ENCODE measurements at places on chromosomes 7 and 10.

DNA sequence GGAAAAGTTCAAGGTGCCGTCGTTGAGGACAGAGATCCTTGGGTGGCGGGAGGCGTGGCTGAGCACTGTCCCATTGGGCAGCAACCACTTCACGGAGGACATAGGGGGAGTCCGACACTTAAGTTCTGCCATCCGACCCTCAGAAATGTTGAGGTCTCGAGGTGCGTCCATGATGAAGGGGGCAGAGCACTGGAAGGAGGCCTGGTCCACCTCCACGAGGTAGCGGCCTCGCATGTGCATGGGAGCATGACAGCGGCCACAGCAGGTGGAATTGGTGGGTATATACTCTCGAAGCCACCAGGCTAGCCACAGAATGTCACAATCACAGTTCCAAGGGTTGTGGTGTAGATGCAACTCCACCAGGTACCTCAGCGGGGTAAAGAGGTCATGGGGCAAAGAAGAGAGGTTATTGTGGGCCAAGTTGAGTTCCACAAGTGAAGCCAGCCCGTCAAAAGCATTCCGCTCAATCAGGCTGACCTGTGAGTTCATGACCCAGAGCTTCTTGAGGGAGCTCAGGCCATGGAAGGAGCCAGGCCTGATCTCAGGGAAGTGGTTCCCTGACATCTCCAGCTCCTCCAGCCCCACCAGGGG lies 1.7 kb downstream of the LRRC4 start:
- DNase-seq: no peak

- DNase-seq: peak; percentile 15
Measured at GRCh38 chr7:28958235-28958979, at the start of gene TRIL. Gene TRIL (minus strand): TSS chr7:28958330. CDS start chr7:28958046, 284 bp downstream.

- DNase-seq: no peak
Measured at GRCh38 chr7:131586259-131586658, 29.8 kb upstream of the PODXL start.

DNA sequence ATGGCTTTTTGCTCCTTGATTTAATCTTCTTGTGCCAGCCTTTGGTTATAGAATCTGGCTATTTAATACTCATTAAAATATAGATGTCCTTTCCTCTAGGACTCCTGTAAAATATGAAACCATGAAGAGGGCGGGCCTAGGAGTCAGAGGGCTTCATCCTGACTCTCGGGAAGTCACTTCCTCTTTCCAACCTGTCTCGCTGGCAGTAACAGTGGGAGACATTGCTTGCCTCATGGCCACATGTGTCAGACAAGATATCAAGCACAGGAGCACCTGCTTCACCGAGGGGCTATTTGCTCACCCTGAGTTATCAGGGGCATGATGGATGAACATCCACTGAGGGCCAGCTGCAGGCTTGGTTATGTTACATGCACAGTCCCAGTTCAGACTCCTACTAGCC lies 31.0 kb downstream of the SLIT1 start:
- DNase-seq: no peak

DNA sequence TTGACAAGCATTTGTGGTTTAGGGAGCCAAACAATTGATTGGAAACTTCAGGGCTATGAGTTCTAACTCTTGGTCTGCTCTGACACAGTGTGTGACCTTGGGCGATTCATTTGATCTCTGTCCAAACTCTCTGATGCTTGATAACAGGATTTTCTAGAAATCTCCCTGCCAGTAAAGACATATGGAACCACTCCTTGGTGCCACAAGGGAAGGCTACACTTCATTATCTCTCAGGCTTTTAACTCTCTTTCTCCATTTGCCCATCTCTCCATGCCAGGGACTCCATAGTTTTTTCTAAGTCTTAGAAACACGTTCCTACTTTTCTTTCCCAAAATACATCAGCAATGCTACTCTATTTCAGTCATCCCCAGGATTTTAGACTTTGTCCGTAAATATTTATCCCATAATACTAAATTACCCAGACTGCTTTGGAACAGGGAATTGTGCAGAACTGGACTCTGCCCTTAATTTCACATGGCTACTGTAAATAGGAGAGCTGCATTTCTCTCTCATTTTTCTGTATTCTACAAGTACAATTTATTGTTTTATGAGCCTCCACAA lies 488.2 kb downstream of the SUGCT start:
- DNase-seq: no peak

Measured in cortex of kidney (tissue), 1 donor.